ENCODE measurements at places on chromosomes 1 and 21.

DNA sequence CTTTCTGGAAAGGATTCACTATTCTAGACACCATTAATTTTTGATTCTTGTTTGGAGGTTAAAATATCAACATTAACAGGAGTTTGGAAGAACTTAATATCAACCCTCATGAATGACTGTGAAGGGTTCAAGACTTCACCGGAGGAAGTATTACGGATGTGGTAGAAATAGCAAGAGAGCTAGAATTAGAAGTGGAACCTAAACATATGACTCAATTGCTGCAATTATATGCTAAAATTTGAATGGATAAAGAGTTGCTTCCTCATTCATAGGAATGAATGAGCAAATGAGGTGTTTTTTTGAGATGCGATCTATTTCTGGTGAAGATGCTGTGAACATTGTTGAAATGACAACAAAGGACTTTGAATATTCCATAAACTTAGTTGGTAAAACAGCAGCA is 77.9 kb upstream of the TNFSF4 start:
- DNase-seq = no peak

DNA sequence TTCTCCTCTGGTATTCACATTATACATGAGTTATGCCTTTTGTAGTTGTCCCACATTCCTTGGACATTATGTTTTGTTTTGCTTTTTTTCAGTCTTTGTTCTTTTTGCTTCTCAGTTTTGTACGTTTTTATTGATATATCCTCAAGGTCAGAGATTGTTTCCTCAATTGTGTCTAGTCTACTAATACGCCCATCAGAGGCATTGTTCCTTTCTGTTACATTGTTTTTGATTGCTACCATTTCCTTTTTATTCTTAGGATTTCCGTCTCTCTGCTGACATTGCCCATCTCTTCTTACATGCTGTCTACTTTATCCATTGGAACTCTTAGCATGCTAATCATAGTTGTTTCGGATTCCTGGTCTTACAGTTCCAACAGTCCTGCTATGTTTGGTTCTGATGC is 27.8 kb upstream of the MPC2 start:
- no peak for DNase-seq

DNA sequence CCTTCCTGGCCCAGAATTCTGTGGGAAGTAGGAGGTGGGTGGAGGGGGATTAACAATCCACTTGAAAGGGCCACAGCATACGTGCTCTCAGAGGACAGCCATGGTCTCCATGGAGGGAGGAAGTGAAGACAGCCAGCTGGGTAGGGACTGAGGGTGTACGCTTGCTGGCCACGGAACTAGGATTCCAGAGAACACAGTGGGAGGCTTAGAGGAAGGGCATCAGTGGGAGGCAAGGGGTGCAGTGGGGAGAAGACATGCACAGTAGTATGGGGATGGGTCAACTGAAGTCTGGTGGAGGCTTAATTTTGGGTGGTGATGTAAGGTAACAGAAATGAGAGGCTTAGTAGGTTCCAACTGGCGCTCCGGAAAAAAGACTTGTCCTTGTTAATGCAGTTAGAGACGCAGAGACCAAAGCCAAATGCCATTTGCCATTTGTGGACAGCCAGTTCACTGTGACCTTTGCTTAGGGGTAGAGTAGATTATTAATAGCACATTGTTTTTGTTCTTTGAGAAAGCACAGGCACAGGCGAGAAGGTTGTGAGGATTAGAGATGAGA is 103.0 kb downstream of the ZSCAN20 start:
- no peak for DNase-seq

DNA sequence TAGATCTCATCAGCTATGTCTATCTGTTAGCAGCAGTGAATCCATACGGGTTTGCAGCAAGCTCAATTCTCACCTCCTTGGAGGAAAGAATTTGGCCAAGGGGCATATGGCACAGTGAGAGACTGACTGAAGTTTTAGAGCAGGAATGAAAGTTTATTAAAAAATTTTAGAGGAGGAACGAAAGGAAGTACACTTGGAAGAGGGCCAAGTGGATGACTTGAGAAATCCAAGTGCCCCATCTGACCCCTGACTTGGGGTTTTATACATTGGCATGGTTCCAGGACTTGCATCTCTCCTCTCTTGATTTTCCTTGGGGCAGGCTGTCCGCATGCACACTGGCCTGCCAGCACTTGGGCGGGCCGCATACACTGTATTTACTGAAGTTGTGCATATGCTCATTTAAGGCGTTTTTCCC is 9.2 kb upstream of the OSBPL9 start:
- no peak for DNase-seq

DNA sequence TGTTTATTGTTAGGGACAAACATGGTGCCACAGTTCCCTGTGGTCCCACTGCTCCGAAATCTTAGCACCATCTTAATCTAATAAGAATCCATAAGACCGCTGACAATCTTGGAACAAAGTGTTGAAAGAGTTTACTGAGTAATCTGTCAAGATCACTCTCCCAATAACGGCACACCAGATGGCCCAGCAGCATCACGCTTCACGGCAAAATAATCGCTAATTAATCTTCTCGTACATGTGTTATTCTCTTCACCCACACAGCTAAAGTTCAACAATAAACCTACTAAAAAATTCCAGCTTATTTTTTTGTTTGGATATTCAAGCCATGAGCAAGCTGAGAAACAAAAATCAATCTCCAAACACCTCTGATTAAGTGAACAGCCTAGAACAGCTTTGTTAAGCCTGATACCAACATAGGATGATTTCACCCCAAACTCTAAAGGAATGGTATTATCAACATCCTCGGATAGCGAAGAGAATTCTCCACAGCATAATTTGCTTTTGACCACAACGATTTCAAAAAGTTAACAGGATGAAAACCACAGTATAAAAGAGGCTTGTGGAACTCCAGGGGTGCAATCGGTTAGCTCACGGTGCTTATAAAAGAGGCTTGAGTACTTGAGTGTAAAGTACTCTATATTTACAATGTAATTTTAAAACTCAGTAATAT is 329.9 kb upstream of the GREM2 start:
- DNase-seq = no peak

Measured in small intestine (tissue), 16 donors.